ENCODE measurements at places on chromosomes 12 and 14.

GRCh38 chr12:50442178-50442908, 41.7 kb downstream of the LARP4 start:
- no peak for DNase-seq

GRCh38 chr14:103521438-103521950, 1.1 kb downstream of the CKB start:
- no peak for DNase-seq

GRCh38 chr14:102248121-102248520, 56.8 kb downstream of the MOK start:
- no peak for DNase-seq

GRCh38 chr12:84502907-84503787, 409.5 kb downstream of the SLC6A15 start:
- DNase-seq, result peak; percentile 64

- DNase-seq, result no peak
Observed at GRCh38 chr14:104601786-104602185, 2.8 kb downstream of the TMEM179 start.

- peak; percentile 81 for DNase-seq
Observed at GRCh38 chr12:15910864-15911721, at the start of gene DERA. Gene DERA, plus strand, starts transcription at chr12:15911332. Its CDS starts 52 bp downstream, at chr12:15911384.

DNA sequence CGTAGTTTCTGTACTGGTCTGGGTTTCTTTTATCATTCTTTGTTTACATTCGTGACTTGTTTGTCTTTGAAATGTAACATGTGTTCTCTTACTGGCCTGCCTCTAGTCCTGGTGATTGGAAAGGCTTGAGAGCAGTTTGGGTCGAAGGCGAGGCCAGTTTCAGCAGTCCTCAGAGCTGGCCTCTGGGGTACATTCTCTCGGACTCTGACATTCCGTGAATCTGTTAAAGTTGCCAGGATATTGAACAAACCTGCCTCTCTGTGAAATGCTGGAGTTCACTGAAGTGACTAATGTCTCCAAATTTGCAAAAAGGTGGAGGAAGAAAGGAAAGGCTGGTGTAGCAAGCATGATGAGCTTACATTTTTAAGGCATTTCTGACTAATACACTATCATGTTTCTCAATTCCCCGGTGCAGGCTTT, 1.5 kb downstream of the PLEKHA5 start:
- DNase-seq, result peak; percentile 67

GRCh38 chr12:14066021-14066420, 84.6 kb upstream of the GRIN2B start:
- no peak for DNase-seq

DNA sequence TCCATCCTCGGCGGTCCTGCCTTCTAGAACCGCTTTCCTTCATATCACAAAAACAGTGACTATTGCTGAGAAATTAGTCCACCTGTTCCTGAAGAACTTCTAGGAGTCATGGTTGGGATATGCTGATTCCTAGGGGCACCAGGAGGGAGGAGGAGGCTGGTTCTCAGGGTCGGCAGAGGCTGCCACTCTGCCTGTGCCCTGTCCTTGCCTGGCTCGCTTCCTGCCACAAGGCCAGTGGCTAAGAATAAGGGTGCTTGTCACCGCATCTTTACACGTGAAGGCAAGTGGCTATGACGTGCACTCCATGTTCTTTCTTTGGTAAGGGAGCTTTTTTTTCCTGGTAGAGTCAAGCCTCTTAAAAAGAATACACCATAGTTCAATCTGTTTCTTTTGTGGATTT, 18.7 kb upstream of the DGLUCY start:
- no peak for DNase-seq

DNA sequence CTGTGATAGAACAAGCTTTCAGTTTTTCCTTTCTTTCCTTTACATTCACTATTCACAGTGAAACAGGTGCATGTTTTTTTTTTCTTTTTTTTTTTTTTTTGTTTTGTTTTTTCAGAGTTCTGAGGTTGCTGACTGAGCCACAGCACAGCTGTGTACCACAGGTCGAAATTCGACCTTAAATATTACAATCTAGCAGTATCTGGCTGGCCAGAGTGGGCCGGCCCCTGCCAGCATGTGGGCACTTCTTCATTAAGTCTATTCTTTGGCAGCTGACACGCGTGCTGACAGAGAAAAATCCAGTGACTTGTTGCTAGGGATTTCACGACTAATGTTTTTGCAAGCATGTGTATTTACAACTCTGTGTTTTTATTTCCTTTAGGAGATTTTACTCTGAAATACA, 33.9 kb downstream of the FBXO33 start:
- no peak for DNase-seq

DNA sequence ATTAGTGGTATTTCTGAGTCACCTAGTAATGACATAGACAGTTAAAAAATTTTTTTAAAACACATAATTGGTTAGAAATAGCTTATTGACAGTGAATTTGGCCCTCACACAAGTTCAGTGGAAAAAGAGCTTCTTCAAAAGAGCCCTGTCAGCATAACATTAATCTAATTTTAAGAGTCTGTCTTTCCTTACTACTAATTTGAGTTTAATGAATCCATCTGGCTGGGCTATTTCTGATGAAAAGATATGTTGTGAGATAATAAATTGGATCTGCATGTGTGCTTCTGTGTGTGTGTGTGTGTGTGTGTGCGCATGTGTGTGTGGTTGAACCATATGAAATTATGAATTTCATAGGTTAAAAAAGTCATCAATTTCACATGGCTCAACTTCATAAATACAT, 1045.2 kb downstream of the FLRT2 start:
- no peak for DNase-seq

- DNase-seq, result no peak
Observed at GRCh38 chr14:36975834-36976233, 196.6 kb downstream of the SLC25A21 start.

GRCh38 chr14:90839024-90839888, 23.0 kb upstream of the TTC7B start:
- peak; percentile 21 for DNase-seq

DNA sequence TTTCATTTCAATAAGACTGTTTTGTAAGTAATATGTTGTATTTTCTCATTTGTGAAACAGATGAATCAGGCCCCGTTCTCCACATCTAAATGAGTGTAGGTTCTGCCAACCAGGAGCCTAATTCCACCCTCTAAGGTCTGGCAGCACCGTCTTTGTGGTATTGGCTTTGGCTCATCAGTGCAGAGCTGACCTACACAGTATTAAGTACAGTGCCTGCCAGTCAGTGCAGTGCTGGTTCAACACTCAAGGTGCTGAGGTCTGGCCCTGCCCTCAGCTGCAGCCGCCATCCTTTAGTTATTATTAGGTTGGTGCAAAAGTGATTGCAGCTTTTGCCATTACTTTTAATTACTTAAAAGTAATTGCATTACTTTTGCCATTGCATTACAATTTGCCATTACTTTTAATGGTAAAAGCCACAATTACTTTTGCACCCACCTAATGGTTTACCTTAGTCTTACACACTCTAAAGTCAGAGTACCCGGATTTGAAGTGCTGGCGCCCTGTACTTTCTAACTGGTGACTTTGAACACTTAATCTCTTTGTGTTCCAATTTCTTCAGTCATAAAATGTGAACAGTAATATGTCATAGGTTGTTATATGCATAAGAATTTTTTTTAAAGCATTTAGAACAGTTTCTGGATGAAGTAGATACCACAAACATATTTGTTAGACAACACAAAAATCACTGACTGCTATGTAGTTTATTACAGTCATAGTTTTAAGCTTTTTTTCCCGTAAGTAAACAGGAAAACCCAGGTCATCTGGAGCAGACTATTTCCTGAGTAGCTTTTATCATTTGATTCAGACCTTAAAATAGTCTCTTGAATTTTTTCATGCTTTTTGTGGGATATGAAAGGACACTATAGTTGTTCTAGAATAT, 99.5 kb downstream of the SYNE2 start:
- no peak for DNase-seq

- no peak for DNase-seq
Observed at GRCh38 chr14:55911776-55912175, 206.4 kb upstream of the PELI2 start.

- DNase-seq, result no peak
Observed at GRCh38 chr12:5898874-5899273, 46.2 kb downstream of the ANO2 start.

DNA sequence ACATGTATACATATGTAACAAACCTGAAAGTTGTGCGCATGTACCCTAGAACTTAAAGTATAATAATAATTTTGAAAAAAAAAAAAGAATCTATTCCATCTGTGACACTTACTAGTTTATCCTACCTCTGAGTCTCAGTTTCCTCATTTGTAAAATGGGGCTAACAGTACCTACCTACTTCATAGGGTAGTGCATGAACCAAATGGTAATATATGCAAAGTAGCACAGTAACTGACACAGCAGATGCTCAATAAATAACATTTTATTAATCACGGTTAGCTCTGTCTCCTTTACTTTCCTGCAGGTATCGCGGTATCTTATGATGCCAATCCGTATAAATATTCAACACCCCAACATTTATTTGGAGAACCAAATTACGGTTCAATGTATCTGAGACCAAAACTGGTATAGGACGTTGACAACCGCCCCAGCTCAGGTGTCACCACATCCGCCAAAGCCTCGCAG, 703 bp downstream of the TMED10 start:
- no peak for DNase-seq

DNA sequence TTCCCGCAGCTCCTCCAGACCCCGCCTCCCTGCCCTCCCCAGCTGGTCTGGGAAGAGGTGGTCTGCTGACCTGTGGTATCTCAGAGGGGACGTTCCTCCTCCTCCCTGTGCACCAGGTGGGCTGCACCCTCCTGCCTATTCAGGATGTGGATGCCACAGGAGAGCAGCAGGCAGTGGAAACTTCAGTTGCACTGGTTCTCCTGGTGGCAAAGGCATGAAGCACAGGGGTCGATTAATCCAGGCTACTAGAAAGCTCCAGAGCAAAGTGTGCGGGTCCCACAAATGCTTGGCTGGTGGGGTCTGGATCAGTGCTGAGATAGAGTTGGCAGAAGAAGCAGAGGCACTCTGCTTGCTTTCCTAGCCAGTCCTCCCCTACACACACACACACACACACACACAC, 197.0 kb downstream of the SLC41A2 start:
- DNase-seq, result no peak

GRCh38 chr12:34394211-34395055, 372.1 kb downstream of the ALG10 start:
- DNase-seq, result no peak

DNA sequence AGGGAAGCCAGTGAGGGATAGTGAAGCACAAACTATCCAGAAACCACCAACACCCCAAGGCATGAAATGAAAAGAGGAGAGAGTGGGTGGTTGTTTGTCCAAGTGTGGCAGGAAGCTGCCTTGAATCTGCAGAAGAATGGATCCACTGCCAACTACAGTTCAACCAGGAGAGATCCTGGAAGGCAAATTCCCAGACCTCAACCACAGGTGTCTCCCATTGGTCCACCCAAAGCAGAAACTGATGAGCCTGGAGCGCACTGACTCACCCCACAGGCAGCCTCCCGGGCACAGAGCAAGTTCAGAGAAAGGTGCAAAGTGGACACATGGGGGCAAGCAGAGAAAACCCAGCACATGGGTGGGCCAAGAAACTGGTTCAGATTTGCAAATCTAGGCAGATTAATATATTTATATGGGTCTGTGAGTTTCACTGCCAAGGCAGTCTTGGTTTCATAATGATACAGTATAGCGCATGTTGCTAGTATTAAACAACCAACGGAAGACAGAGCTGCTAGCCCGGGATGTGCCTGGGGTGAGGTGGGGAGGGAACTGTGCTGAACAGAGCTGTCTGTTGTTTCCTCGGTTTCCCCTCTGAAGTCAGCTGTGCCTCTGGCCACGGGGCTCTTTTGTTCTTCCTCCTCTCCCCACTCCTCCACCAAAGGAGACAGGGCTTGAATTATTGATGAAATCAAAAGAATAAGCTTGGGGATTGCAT, 416.2 kb upstream of the CCDC196 start:
- peak; percentile 68 for DNase-seq

GRCh38 chr12:12926571-12927071, 25.3 kb downstream of the GPRC5D start:
- no peak for DNase-seq

DNA sequence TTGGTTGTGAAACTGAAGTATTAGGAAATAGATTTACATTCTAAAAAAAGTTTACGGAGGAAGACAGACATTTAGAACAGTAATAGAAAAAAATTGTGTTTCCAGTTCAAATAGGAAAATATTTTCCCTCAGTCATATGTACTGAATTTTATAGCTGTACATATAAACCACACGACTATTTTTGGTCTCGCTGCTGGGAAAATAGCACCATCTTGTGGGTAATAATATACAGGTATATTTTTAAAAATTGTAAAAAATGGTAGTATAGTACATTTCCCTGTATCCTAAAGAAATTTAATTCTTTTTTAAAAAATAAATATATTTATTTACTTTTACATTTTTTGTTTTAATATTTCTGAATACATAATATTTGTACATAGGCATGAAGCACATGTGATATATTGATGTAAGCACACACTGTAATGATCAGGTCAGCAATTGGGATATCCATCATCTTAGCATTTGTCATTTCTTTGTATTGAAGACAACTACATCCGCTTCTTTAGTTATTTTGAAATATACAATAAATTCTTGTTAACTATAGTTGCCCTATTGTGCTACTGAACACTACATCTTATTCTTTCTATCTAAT, 168.6 kb downstream of the ALX1 start:
- DNase-seq, result peak; percentile 13

DNA sequence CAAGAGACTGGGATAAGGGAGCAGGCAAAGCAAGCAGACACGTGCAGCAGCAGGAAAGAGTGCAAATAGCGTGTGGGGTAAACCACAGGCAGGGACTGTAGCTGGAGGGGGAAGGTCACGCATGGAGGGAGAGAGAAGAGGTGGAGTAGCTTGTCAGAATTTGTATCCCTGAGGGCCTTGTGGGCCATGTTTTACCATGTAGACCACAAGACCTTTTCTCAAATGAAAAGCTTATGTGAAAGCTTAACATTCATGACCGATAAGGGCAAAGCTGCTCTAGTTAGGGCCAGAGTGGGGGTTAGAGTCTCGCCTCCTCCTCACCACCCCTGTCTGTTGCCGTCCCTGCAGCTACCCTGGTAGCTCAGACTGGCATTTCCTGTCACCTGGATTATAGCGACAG, 152.9 kb upstream of the E2F7 start:
- no peak for DNase-seq

GRCh38 chr12:124233041-124233796, 61.7 kb upstream of the RFLNA start:
- peak; percentile 82 for DNase-seq

DNA sequence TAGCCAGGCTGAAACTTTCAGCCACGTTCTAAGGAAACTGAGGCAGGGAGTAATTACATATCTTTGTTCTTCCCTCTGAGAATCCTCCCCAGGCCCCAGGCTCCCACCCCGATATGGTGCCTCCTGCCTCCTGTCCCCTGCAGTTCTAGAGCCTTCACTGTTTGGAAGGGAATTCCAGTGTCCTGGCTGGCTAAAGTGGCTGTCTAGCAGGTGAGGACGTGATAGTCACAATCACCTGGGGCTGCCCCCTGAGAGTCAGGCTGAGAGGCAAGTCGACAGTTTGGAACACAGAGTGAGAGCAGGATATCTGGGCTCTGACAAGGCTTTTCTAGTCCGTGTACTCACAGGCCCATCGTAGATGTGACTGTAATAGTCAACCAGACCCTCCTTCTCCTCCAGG, 6.3 kb upstream of the RPAP3 start:
- no peak for DNase-seq

Data from HT1080 (cell line).